Hypothalamus (tissue), 51 donors: ENCODE measurements at places on chromosomes 5 and 9.

- DNase-seq = no peak
Observed at GRCh38 chr5:93607367-93608258, 24.6 kb downstream of the NR2F1 start.

DNA sequence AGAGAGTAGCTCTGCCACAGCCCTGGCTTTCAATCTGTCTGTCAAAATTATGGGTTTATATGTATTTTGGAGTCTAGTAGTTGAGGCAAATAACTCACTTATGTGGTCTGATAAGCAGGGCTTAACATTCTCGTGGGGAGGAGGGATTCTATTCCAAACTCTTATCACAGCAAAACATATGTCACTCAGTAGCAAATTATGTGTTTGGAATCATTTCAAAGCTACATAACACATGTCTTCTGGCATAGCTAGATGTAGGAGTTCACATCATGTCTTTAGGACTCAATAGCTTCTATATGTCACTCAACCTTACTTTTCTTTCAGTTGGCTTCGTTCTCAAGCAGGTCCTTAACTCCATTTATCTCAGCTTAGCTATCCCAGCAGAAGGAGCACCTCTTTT, 144.5 kb upstream of the SEMA6A start:
- DNase-seq = no peak

DNA sequence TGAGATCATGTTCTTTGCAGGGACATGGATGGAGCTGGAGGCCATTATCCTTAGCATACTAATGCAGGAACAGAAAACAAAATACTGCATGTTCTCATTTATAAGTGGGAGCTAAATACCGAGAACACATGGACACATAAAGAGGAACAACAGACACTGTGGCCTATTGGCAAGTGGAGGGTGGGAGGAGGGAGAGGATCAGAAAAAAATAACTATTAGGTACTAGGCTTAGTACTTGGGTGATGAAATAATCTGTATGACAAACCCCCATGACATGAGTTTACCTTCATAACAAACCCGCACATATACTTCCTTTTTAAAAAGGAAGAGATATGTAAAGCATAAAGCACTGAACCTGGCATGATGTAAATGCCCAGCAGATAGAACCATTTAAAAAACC, 99.0 kb downstream of the MEGF10 start:
- no peak for DNase-seq

DNA sequence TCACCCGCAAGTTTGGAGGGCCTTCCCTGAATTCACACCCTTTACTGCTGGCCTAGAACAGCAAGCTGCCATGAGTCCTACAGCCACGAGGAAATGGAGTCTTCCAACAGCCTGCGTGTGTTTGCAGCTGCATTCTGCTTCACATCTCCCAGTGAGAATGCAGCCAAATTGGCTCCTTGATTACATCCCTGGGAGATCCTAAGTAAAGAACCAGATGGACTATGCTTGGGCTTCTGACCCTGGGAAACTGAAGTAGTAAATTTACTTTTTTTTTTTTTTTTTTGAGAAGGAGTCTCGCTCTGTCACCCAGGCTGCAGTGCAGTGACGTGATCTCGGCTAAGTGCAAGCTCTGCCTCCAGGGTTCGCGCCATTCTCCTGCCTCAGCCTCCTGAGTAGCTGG, 617.0 kb upstream of the CDH18 start:
- no peak for DNase-seq

- DNase-seq = no peak
Observed at GRCh38 chr9:80467632-80468031, 895.9 kb downstream of the TLE4 start.

GRCh38 chr9:91089405-91090129, 272.2 kb downstream of the AUH start:
- no peak for DNase-seq

DNA sequence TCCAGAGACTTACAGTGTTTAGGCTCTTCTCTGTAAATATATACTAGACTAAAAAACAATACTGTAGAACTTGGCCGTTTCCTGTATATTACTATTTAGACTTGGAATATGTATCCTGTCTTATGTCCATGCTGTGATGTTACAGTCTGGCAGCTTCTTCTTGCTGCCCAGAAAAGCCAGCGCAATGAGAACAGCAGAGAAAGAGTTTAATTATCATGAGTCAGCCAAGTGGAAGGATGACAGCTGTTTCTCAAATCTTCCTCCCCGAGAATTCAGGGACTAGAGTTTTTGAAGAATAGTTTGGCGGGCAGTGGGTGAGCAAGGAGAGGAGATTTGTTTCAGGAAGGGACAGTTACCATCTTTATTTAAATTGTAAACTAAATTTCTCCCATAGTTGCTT, 37.5 kb downstream of the NAA35 start:
- no peak for DNase-seq

- DNase-seq = no peak
Observed at GRCh38 chr5:68419081-68419636, 203.6 kb downstream of the PIK3R1 start.

GRCh38 chr5:167819406-167819805, 472.0 kb upstream of the WWC1 start:
- DNase-seq = no peak

- DNase-seq = no peak
Observed at GRCh38 chr9:131839281-131840084, 99.6 kb upstream of the RAPGEF1 start.

DNA sequence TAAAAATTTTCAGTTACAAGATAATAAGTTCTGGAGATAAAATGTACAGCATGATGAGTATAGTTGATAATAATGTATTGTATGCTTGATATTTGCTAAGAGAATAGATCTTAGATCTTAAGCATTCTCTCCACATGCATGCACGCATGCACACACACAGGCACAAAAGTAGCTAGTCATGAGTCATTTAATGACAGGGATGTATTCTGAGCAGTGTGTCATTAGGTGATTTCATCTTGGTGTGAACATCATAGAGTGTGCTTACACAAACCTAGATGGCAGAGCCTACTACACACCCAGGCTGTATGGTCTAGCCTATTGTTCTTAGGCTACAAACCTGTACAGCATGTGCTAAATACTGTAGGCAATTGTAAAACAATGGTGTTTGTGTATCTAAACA, 124.2 kb downstream of the PTTG1 start:
- DNase-seq = no peak

DNA sequence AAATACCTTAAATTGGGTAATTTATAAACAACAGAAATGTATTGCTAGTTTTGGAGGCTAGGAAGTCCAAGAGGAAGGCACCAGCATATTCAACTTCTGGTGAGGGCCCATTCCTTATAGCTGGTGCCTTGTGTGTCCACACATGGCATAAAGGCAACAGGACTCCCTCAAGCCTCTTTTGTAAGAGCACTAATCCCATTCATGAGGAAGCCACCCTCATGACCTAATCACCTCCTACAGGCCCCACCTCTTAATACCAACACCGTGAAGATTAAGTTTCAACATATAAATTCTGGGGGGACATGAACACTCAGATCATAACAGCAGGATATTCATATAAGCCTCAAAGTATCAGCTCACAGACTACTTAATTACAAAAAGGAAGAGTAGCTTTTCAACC, 4.0 kb upstream of the PLAC8L1 start:
- DNase-seq = no peak

- DNase-seq = no peak
Observed at GRCh38 chr9:14836885-14837284, 73.3 kb downstream of the FREM1 start.

DNA sequence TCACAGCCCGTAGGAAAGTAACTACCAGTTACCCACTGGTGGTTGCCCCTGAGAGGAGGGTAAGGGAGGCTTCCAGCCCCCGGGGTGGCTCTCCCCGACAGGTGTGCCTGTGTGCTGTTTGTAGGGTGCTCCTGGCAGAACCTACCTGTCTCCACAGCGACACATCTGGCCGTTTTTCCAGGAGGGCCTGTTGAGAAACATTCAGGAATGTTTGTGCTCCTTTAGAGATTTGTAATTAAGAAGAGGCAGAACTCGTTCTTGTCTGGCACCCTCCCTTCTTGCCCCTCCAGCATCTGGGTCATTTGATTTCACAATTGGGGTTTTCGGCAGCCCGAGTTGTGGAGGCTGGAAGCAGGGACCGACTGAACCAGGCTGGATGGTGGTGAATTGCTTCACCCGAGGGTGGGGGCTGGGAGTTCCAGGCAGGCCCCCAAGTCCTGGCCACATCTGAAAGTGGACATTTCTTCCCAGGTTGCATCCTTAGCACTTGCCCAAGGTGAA, 74.2 kb downstream of the WWC1 start:
- DNase-seq = peak; percentile 38

GRCh38 chr9:107358986-107359385, 75.9 kb downstream of the RAD23B start:
- DNase-seq = no peak

DNA sequence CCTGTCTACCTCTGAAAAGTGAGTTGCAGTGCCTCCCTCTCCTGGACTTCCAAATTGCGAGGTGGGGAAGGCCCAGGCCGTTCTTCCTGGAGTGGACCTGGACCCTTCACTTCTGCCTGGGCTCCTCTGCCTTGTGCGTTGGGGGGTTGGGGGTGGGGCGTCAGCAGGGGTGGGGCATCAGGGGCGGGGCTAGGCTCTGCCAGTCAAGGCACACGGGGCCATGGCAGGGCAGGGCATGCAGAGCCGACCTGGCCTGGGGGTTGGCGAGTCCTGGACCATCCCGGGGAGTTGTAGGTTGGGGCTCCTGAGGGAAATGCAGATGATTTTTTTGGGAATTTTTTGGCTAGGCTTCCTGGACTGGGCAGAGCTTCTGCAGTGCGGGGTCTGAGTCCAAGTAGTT, 87.1 kb downstream of the EHMT1 start:
- DNase-seq = no peak

DNA sequence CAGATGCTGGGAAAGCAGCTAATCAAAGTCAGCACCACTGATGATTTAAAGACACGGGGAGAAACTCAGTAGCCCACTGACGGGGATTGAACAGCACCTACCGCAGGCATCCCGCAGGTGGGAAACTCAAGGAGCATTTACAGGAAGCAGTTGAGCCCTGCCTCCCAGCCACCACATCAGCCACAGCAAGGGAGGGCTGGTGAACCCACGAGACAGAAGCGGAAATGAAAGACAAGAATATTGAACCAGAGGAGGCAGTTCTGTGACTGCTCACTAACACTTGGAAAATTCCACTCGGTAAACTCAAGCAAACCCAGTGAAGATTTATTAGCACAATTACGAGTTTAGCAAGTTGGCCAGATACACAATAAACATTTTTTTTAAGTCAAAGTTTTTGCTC, 10.6 kb upstream of the FAM163B start:
- DNase-seq = peak; percentile 19

DNA sequence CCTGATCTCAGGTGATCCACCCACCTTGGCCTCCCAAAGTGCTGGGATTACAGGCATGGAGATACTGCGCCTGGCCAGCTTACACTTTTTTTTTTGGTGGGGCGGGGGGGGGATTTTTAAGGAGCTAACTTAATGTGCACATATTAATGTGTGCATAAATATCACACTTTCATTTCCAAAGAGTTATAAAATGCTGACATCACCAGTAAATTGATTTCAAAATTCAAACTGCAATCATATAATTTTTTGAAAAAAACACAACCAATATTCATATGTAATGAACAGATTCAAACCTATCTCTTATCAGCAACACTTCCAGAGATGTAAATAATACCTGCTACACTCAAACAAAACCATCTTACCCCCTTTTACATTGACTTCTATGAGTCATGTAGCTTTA, 1006.6 kb upstream of the DMAC1 start:
- no peak for DNase-seq

DNA sequence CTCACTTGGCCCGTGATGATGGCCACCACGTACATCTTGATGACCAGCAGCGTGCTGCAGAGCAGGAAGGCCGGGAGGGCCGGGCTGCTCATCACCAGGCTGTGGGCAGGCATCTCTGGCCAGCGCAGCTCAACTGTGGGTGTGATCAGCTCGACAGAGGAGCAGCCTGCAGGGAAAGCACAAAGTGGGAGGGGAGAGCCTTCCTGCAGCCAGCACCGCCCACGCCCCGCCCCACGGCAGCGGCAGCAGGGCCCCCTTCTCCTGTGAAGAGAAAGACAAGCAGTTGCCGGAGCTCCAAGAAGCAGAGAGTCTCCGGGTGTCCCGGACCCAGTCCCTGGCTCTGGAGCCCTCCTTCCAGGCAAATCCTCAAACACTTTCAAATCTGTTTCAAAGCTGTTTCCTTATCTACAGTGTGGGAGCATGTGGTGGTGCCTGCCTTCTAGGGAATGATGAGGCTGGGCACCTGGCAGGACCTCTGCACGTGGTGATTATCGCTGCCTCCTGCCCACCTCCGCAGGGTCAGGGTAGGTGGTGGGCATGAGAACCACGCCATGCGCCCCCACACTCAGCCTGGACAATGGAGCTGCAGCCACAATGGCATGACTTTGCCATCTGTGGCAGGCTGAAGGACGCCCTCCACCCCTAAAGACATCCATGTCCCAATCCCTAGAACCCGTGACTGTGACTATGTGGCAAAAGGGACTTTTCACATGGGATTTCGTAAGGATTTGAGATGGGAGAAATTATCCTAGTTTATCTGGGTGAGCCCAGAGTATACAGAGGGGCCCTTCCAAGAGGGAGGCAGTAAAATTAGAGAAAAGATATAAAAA, at the start of gene PTGES:
Gene PTGES (minus strand): TSS at position 143 of the 830 bp plus-strand sequence. CDS start 30 bp downstream, at position 113.
- DNase-seq = no peak

DNA sequence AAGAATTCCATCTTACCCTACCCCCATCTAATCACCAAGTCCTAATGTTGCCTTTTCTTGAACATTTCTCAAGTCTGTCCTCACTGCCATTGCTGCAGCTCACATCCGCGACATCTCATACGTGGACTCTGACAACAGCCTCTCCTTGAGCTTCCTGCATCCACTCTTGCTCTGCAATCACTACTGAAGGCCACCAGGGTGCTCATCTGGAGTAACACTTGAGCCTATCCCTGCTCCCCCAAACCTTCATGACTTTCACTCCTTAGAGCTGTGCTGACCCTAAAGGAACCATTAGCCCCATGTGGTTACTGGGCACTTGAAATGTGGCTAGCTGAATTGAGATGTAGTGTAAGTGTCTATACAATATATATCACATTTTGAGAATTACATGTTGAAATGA, 46.4 kb upstream of the CTXN3 start:
- DNase-seq = no peak

GRCh38 chr9:98778711-98779530, 17.4 kb downstream of the ANKS6 start:
- no peak for DNase-seq

GRCh38 chr9:136024696-136025316, 63.6 kb upstream of the UBAC1 start:
- no peak for DNase-seq

DNA sequence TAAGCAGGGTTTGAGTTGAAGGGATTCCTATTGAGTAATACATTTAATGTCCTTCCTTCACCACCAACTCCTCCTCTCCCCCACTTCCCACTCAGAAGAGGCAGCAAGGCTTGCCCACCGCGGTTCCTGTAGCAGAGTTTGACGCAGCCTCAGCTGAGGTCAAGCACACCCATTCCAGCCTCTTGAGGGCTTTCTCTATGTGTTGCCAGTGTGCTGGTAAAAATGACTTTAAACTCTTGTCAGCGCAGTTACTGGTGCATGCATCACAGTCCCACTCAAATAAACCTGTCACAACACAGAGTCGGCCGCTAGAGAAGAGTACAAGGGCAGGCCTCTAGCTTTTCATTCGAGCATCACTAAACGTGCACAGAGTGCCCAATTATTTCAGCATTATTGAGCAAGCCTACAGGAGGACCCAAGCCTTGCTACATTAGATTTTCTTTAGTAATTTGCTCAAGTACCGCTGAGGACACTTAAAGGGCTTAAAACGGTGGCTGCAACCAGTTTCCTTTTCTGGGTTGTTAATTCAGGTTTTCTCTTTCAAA, 79.6 kb downstream of the TLE4 start:
- DNase-seq = no peak

GRCh38 chr9:123164285-123164684, 104.1 kb downstream of the STRBP start:
- no peak for DNase-seq

GRCh38 chr5:8493176-8493575, 624.2 kb downstream of the MTRR start:
- no peak for DNase-seq
